ENCODE measurements at places on chromosomes 6 and 20.

- no peak for DNase-seq
Measured at GRCh38 chr6:146341493-146342230, 202.0 kb upstream of the RAB32 start.

DNA sequence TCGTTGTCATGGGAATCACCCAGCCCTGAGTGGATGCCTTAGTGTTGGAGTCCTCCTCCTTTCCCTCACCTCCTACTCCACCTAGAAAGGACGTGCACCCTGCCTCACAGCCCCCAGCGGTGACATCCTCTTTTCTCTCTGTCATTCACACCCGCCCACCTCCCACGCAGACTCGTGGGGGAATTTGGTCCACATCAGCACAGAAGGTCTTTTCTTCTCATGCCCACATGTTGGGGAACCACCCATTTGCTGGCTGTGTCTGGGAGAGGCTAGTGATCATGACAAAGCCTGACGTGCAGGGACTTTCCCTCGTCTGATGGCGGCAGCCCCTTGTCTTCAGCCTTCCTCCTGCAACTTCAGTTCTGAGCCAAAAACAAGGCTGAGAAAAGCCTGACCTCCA, 96.0 kb upstream of the CNKSR3 start:
- peak; percentile 95 for DNase-seq

DNA sequence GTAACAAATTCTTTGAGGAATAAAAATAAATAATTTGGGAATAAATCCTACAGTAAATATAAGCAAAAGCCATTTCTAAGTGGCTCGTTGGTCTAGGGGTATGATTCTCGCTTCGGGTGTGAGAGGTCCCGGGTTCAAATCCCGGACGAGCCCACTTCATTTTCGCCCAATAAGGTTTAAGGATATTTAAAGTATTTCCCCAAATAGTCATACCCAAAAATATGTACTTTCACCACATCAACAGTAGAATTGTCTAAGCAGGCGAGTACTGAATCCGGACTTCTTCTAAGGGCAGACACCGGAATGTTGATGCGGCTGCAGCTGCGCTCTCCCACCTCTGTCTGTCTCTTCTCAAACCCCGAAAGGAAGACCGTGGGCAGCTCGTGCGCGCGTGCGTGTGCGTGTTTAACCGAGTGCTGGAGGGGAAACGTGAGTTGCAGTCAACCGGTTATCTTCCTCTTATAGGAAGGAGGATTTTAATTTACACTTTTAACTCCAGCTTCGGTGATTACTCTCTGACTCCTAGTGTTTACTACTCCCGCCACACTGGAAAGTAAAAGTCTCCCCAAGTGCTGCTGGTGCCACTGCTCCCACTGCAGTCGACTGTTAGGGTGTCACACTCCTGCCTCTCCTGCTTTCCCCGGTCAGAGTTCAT, 155.7 kb upstream of the PRSS16 start:
- DNase-seq = peak; percentile 35

DNA sequence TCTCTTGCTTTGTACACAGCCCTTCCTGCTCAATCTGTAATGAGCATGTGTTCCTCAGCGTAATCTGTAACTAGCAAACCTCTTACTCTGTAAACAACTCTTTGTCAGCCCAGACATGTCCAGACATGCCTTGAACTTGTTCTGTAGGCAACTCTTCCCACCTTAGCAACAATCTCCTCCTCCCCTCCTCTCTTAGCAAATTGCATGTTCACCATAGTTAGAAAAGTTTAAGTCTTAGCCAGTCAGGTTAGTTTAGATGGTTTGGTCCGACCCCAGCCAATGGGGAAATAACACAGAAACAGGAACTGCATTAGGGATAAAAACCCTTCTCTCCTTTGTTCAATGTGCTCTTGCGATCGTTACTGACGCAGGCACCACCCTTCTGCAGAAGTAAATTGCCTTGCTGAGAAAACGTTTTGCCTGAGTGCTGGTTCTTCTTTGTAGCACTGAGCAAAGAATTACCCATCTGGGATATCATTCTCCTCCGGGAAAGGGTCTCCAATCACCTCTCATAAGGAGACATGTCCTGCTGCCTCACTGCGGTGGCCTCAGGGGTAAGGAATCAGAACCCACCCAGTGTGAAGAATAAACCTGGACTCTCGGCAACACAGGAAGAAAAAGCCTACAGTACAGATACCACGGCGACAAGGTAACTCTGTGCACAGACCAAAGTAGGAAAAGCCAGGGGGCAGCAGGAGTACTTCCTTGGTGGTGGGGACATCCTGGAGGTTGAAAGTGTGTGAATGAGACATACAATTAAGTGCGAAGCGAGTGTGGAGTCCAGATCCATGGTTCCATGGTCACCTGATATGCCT, 26.2 kb downstream of the PLN start:
- DNase-seq = no peak

GRCh38 chr6:10316373-10316721, 98.5 kb downstream of the TFAP2A start:
- no peak for DNase-seq

GRCh38 chr20:53003420-53004154, 31.4 kb downstream of the TSHZ2 start:
- DNase-seq = no peak

DNA sequence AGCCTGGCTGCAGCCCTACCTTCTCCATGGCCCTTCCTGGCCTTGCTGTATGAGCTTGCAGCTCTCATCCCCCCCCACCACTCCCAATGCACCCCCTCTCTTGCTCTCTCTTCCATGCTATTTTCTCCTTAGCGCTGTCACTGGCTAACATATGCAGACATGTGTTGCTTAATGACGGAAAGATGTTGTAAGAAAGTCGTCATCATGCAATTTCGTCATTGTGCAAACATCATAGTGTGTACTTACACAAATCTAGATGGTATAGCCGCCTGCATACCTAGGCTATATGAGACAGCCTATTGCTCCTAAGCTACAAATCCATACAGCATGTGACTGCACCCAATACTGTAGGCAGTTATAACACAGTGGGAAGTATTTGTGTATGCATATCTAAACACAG, 27.0 kb downstream of the ANGPT4 start:
- DNase-seq = no peak

DNA sequence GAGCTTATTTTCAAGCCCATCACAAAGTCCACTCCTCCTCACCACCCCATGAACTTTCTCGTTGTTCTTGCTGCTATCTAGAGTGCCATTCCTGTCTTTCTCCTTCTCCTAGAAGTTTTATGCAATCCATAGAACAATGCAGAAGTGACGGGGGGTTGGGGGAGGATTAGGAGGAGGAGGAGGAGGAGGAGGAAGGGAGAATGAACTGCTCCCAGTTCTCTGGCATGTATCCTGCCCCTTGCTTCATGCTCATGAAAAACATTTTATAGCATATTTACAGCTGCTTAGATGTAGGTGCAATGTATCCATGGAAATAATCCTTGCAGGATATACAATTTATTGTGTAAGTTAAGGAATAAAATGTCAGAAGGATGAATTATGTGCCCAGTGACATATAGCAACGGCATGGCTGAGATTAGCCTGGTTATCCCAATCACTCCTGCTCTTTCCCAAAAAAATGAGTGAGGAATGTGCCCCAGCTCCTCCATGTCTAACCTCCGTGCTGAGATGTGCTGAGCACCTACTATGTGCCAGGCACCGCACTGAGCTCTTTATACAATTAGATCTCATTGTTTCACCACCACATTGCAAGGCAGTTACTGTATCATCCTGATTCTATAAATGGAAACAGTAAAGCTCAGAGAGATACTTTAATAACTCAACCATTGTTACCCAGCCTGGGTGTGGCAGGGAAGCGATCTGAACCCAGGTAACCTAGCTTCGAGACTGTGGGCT, 41.6 kb upstream of the TFAP2C start:
- no peak for DNase-seq

- DNase-seq = no peak
Measured at GRCh38 chr20:48332555-48332954, 495.2 kb downstream of the PREX1 start.

DNA sequence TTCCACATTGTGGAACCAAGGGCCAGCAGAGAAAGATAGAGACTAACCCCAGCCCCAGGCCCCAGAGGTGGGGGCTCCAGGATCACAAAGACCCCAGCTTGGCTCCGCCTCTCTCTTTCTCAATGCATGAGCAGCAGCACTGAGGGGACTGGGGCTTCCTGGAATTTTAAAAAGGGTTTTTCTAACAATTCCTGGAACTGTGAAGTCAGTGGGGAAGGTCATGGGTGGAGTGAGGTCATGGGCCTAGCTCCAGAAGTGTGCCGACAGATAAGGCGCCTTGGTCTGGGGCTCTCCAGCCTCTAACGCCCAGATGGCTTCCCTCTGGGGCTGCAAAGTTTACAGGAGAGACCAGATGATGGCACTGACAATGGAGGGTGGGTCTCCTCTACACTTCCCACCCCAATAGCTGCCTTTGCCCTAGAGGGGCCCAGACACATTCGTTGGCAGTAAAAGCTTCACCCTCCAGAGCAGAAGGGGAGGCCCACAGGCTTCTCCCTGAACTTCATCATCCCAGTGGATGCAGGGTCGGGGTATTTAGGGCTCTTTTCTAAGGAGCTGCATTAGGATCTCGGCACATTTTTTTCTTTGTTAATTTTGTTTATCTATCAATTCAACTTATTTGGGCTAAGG, 46.9 kb upstream of the CD93 start:
- no peak for DNase-seq

DNA sequence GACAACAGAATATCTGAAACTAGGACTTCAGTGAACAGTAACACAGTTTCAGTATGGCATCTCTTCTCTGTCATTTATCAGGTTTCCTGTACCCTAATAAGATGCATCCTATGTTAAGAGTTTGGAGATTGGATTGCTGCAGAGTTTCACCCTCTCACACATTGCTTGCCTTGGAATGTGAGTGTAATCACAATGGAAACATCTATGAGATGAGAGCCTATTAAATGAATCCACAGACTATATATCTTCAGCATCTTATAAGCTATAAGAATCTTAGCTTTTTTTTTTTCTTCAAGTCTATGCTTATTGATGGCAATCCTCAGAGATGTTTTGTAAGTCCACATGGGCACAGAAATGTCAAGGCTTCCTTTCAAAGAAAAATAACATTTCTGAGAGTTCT, 292.5 kb downstream of the PRKN start:
- DNase-seq = no peak

- no peak for DNase-seq
Measured at GRCh38 chr20:41424011-41424410, 57.4 kb upstream of the EMILIN3 start.

DNA sequence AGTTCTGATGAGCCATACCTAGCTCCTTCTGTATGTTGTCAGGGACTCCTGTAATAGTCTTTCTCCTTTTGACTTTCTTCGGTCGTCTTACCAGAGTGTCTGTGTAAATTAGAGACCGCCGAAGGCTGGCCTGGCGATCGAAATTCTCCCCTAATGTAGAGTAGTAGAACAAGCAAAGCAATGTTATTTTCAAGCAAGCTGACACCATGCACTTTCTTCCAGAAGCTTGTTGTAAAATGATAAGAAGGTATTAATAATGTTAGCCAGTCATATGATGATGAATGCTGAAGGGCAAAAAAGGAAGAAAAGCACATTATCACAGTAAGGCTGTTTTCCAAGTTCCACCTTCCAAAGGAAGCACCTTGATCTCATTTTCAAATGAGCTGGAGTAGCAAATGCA, 37.9 kb downstream of the HEBP2 start:
- DNase-seq = no peak
